ENCODE measurements at places on chromosomes 4 and X.

DNA sequence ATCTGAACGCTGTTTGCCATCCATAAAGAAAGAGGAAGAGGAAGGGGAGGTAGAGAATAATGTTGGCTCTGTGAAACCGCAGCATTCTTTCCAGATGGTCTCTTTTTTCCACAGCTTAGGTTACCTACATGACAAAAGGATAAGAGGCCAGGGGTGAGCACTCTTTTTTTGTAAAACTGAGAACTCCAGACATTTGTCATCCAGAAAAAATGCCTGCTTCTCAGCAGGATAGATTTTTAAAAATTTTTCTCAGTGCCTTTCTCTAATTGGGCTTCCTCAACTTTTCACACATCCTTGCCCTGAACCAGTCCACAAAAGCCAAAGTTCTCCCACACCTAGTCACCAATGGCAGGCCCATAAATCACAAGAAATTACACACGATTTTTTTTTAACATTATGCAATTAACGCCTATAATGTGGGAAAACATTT, 158.1 kb upstream of the TENM3 start:
- no peak for DNase-seq

GRCh38 chr4:2824836-2825381, 18.7 kb upstream of the ADD1 start:
- DNase-seq = no peak

- DNase-seq = no peak
Measured at GRCh38 chrX:18255059-18255458, 34.4 kb upstream of the BEND2 start.

DNA sequence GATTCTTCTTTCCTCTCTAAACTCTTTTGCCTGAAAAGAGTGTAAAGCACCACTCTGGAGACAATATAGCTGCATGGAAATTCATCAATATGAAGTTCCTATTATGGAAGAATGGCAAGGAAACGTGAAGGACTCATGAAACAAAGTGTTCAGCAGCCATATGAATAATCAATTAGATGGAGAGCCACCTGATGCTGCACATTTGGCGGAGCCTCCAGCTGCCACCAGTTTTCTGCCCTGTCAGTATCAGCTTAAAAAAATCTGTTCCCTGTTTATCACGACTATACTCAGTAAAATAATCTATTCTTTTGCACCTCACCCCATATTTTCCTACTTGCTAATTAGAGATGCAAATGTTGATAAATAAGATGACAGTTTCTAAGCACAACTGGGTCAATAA, 276.0 kb downstream of the UNC5C start:
- no peak for DNase-seq

DNA sequence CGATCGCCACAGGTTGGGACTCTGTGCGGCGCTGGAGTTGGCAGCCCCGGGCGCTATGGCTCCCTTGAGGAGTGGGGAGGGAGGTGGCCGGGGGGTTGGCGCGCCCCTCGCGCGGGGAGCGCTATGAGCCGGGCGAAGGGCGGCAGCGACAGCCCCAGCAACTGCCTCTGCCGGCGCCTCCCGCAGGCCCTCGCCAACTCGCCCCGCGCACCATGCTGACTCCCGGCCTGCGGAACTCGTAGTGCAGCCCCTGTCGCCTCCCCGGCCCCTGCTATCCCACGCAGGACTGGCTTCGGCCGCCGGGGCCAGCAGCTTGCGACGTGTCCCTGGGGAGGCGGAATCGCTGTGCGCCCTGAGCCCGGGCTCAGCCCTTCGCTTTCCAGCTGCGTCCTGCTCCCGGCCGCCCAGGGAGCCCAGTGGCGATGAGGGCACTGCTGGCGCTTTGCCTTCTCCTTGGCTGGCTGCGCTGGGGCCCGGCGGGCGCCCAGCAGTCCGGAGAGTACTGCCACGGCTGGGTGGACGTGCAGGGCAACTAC, 415 bp downstream of the SHISA3 start:
- no peak for DNase-seq

DNA sequence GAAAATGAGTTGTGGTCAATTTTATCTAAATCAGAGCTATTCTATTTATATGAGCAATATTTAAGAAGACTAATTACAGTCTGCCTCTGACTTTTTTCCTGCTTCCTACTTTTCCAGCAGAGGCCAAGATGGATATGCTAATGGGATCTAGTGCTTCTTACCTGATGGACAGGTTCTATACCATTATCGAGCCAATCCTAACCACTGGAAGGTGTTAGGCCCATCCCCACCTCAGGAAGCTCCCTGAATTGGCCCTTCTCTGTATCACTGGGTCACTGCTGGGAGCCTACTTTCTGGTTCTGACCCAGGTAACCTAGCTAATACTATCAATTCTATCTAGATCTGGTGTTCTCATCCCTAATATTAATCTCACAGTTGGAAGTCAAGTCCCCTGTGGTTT, 577 bp upstream of the YIPF7 start:
- no peak for DNase-seq

DNA sequence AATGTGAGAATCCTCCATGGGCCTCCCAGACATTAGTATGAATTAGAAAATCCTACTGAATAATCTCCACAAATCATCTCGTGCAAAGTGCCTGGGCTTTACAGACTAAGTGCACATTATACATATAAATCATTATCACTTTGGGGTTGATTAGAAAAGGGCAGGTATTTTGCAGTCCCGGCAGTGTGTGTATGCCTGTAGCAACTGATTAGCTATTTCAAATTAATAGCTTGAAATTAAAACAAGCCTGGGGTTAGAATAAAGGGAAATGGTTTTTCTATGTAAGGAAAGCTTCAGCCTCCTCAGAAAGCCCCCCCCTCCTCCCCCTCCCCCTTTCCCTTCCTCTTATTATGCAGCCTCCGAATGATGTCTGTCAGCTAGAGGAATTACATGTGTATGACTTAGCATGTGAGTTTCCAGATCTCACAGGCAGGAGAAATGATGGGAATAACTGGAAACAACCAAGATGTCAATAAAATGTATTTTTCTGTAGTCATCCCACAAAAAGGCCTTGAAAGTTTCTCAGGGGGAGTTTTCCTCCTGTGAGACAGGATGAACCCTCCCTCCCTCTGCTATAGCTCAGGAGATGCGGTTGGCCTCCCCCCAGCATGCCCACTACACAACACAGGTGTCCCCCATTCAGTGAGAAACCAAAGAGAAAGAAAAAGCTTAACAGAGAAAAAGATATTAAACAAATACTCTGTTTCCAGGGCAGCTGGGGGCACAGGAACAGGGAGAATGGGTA, 41.2 kb upstream of the RASGEF1B start:
- DNase-seq = no peak

GRCh38 chrX:40912166-40912565, 173.1 kb upstream of the USP9X start:
- no peak for DNase-seq

DNA sequence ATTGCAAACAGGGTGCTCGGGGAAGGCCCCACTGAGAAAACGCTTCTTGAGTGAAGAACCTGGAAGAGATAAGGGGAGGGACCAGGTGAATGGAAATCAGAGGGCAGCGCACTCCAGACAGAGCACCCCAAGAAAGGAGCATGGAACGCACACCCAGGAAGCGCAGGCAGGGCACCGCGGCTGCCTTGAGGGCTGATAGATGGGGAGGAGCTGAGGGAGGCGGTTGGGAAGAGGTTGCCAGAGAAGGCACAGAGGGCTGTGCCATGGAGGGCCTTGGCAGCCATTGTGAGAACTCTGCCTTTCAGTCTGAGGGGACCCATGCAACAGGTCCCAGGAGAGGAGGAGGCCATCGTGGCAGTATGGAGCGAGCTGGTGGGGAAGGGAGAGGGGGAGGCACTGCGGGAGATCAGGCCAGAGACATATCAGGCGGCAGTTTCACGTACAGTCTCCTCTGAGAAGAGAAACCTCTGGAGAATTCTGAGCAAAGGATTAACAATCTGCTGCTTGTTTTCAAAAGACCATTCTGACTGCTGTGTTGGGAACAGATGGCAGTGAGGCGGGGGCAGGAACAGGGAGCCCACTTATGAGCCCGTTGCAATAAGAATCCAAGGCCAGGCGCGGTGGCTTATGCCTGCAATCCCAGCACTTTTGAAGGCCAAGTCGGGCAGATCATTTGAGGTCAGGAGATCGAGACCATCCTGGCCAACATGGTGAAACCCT, 83.7 kb downstream of the PCYT1B start:
- no peak for DNase-seq

DNA sequence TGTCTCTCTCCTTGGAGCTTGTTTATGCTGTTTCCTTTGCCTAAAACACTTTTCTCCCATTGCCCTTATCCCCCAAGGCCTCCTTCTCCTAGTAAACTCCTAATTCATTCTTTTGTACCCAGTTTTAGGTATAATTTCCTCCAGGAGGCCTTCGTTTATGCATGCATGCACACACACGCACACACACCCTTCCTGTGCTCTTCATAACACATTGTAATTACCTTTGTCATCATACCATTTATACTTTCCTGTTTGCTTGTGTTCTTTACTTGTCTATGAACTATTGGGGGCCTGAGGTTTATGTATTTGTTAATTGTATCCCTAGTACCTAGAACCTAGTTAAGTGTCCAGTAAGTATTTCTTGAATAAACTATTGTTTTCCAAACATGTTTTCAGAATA, 45.5 kb downstream of the XIAP start:
- DNase-seq = no peak

- no peak for DNase-seq
Measured at GRCh38 chr4:37995299-37995821, 35.2 kb downstream of the PTTG2 start.

GRCh38 chr4:180538384-180539057, 1704.7 kb upstream of the TENM3 start:
- no peak for DNase-seq

DNA sequence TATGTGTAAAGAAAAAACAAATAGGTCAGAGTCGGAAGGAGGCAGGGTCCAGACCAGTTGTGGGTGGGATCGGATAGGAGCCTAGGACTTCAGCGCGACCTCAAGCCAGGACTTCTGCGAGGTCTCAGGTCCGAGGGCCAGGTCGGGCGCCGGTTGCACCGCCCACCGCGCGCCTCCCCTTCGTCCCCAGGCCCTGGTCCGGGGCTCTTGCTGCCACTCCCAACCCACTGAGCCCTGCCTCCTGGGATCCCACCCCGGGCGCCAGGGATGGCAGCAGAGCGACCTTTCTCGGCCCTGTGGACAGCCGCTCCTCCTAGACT, 12.3 kb downstream of the PITX2 start:
- DNase-seq = no peak

DNA sequence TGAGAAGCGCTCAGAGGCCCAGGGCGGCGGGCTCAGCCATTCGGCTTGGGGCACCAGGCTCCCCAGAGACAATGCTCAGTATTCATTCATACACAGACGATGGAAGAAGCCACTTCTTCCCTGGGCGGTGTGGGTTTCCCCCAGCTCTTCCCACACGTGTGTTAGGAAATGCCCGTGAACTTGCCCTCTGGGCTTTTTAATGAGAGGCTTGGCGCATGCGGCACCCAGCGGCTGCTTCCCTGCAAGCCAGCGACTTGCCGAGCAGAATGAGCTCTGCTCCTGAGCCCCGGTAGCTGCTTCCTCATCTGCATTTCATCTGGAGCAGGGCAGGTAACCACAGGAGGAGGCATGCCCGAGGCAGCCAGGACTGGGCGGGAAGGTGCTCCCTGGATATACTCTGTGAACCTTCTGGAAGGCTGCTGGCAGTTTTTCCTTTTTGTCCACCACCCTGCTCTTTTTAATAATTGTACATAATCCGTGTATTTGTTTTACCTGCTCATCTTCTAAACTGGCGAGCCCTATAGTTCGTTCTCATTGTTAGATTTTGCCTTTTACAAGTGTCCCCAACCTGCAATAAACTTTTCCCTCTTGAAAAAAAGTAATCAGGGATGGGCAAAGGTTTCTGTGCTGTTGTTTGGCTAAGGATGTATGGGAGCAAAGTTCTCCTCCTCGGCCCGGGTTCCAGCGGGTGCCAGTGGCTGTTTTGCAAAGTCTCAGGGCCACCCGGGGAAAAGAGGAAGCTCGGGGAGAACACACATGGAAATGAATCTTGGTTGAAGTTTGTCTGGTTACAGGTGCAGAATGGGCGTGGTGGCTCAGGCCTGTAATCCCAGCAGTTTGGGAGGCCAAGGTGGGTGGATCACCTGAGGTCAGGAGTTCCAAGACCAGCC, 178.8 kb downstream of the DCLK2 start:
- no peak for DNase-seq

DNA sequence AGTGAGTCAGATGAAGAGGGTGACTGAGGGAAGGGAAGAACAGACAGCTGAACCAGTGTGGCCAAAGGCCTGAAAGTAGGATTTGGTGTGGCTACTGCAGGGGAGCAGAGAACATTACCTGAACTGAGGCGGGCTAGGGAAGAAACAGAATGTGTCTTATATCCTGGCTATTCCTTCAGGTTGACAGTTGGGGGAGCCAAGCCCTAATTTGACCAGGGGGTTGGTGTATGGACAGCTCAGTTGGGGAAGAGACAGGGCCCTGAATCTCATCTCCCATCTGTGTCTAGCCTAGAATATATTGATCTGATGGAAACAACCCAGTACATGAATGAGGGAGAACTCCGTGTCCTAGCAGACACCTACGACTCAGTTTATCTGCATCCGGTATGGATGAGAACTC, 4.2 kb downstream of the HDAC6 start:
- DNase-seq = no peak

DNA sequence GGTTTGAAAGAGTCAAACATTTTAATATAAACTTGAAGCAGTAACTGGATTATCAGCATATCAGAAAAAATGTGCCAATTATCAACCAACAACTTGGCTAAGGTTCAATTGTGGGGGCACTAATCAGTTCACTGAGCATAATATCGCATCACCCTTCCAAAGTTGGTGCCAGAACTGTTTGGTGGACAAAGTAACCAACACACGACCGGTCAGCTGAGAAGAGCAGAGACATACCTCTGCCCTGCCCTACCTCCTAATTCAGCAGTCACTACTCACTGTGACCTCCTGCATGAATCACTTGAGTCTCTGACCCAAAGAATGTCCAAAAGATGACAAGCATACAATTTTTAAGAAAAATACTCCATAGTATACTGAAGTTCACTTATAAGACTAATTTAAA, 53.2 kb downstream of the TSPAN5 start:
- no peak for DNase-seq

DNA sequence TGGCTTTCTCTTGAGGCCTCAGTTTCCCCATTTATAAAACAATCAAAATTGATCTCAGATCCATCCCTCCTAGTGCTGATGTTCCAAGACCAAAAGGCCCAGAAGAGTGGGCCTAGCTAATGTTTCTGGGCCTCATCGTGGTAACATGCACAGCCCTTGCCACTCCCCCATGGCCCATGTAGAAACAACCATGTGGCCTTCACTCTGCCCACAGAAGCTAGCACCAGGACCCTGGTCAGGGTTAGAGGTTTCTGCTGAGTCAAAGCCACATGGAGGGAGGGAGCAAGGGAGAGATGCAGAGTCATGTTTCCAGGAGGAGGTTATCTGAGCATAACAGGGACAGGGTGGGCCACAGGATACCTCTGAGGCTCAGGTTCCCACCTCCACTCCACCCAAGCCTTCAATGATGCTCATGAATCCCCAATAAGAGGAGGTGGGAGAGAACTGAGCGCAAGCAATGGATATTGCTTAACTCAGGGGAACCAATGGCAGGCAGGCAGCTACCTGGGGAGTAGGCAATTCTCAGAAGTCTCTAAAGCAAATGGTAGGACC, 16.9 kb downstream of the OTUD5 start:
- DNase-seq = no peak

GRCh38 chr4:35689870-35690269, 554.4 kb downstream of the ARAP2 start:
- no peak for DNase-seq

- DNase-seq = peak; percentile 60
Measured at GRCh38 chrX:3811331-3812311, 98.2 kb upstream of the PRKX start.

- no peak for DNase-seq
Measured at GRCh38 chr4:152106781-152107321, 346.0 kb upstream of the GATB start.

- no peak for DNase-seq
Measured at GRCh38 chr4:158172261-158173258, at the start of gene GASK1B. TSS of gene GASK1B (minus strand) at chr4:158173025. CDS start at chr4:158171375, 1,650 bp downstream.

- DNase-seq = no peak
Measured at GRCh38 chr4:8105306-8106100, 53.1 kb downstream of the ABLIM2 start.

Data from CD4-positive, alpha-beta T cell treated with Interleukin-4 for 4 hours (primary cell).